ENCODE measurements at places on chromosomes 13 and 19.

- no peak for DNase-seq
These were observed 39.1 kb downstream of the LYL1 start for GRCh38 chr19:13063461-13064091.

GRCh38 chr13:62598708-62599107, 1183.1 kb upstream of the PCDH20 start:
- no peak for DNase-seq

GRCh38 chr19:45972081-45972946, 1.4 kb downstream of the NOVA2 start:
- DNase-seq: no peak

DNA sequence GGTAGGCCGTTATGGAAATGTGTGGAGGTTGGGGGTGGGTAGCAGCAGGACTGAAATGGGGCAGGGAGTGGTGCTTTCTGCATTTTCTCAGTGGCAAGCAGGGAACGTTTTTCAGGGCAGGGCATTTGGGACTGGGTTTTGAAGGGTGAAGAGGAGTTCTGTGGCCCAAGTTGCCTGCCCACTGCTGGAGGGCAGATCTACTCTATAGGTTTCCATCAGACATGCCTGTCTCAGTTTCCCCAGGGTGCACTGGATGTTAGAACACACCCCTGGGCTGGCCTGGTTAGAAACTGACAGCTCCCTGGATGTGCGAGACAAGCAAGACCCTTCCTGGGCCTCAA, 870 bp upstream of the GRIN3B start:
- DNase-seq: no peak

- DNase-seq: no peak
These were observed 88.1 kb downstream of the TSC22D1 start for GRCh38 chr13:44487989-44488388.

- DNase-seq: no peak
These were observed 15.1 kb downstream of the CC2D1A start for GRCh38 chr19:13920940-13921747.

- no peak for DNase-seq
These were observed 704 bp downstream of the ZNF814 start for GRCh38 chr19:57888107-57888559.

GRCh38 chr19:34512254-34512822, 30.8 kb downstream of the WTIP start:
- no peak for DNase-seq

- DNase-seq: no peak
These were observed 22.0 kb downstream of the GPX4 start for GRCh38 chr19:1125601-1126467.

- DNase-seq: no peak
These were observed 804.2 kb upstream of the SLITRK1 start for GRCh38 chr13:84686458-84686857.

GRCh38 chr19:42255766-42256745, 1.1 kb upstream of the ERF start:
- no peak for DNase-seq

DNA sequence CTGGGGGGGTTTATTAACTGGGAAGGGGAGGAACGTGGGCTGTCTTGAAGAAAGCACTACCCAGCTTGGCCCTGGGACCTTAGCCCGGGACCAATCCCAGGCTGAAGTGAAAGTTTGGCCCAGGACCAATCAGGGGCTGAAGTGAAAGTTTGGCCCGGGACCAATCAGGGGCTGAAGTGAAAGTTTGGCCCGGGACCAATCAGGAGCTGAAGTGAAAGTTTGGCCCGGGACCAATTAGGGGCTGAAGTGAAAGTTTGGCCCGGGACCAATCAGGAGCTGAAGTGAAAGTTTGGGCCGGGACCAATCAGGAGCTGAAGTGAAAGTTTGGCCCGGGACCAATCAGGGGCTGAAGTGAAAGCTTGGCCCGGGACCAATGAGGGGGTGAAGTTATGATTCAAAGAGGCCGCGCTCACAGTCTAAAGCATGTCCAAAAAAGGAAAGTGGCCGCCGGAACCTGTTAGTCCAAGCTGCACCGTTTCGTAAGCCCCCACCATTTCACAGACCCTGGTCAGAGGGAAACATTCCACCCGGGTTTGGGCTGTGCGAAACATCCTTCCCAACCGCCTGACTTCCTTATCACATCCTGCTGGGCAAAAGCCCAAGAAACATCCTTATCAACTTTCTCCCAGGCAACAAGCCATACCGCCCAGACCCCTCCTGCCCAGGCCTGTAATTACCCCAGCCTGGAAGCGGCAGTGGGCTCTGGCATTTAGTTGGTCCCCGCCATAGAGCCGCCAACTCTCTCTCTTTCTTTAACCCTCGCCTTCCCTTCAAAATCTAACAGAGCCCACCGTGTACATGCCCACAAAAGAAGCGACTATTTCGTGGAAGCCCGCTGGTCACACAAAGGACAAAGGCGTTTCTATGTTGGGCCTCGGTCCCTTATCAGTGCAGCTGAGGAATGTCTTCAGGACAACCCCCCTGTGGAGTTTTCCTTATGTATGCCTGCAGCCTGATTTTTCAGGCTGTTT, 1.1 kb downstream of the ZNF850 start:
- DNase-seq: peak; percentile 46

DNA sequence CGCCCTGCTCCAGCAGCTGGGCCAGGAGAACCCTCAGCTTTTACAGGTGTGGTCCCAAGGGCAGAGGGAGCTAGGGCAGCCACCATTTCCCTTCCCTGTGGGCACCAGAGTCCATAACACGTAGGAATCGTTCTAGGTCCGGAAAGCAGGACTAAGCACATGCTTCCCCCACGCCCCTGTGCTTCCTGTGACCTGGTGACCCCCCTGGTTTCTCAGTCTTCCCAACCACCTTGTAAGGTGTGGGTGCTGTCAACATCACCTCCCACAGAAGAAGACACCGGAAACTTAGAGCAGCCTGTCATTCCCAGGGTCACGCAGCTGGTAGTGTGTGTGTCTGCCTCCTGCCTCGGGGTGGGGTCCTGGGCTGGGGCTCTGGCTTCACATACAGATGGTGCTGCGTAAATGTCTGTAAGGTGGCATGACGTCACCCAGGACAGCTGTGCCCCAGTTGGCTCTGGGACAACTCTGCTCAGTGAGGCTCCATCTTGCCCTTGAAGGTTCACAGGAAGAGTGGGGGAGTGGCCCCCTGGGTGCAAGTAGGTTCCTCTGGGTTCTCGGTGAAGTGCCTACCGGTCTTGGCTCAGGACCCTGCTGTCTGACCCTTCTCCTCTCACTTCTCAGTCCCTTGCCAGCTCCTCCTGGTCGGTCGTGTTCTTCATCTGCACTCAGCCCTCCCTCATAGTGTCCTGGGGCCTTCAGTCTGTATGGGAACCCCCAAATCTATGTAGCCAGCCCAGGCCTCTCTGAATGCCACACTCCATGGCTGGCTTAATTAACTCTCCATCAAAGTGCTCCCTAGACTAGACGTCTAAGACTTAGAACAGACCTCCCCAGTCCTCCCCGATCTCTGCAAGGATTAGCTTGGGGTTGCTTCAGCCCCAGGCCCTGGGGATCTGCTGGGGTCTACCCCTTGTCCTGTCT, 4.0 kb downstream of the RAD23A start:
- no peak for DNase-seq

DNA sequence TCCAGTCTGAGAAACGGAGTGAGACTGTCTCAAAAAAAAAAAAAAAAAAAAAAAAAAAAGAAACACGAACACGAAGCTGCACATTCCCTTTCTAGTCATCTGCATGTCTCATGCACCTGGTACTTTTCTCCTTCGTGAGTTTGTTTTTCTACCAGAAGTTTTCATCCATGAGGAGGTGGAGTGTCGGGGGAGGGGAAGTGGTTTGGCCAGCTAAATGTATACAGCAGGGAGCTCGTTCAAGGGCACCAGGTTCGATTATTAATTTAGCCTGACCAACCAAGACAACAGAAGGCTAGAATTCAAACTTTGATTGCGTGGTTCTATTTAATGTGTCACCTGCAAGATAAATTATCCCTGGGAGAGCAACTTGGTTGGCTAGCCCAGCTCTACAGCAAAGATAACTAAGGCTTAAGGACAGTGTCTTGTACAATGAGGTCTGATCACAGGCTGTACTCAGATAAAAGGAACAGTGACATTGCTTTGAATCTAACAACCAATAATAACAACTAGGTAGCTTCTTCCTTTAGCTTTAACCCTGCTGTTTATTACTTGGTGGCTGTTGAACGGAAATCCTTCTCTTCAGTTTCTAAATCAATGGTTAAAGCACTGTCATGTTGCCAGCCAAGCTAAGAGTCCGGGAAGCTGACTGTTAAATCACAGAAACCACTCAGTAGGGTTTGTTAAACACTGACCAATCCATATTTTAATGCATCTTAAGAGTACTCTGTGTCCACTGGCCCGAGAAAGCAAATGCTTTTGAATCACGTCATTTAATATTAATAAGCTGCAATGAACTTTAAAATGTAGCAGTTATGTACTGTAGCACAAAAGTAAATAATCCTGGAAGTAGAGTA, 98.4 kb upstream of the STARD13 start:
- DNase-seq: no peak

GRCh38 chr19:15869873-15870272, 28.0 kb downstream of the CYP4F2 start:
- no peak for DNase-seq

- no peak for DNase-seq
These were observed 4.3 kb downstream of the RGCC start for GRCh38 chr13:41461527-41462139.

- no peak for DNase-seq
These were observed 113.1 kb upstream of the FNDC3A start for GRCh38 chr13:48862572-48862971.

DNA sequence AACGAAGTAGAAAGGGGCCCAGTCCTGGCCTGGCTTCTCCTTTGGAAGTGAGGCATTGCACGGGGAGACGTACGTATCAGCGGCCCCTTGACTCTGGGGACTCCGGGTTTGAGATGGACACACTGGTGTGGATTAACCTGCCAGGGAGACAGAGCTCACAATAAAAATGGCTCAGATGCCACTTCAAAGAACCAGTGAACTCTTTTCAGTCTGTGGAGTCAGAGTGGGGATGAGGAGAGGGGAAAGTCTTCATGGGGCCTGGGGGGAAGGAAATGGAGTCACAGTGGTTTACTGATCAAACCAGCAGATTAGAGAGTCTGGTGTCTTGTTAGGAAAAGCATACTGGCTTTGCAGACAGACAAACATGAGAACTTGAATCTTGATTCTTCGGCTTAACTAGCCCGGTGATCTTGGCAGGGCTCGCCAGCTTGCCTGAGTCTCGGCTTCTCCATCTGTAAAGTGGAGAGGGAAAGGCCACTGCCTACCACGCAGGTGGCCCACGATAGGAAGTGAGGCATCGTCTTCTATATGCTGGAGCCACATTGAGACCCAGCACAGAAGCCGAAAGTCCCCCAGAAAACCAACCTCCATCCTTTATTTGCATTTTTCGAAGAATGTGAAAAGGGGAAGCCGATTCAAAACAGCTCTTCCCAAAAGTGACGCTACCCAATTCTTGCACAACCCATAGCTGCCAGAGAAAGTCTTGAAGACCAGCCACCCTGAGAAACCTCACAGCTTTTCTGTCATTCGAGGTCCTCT, at the start of gene FFAR1:
TSS of gene FFAR1 (plus strand) at position 732 of the 759 bp plus-strand sequence. CDS start 3,650 bp downstream, outside the sequence.
- no peak for DNase-seq

DNA sequence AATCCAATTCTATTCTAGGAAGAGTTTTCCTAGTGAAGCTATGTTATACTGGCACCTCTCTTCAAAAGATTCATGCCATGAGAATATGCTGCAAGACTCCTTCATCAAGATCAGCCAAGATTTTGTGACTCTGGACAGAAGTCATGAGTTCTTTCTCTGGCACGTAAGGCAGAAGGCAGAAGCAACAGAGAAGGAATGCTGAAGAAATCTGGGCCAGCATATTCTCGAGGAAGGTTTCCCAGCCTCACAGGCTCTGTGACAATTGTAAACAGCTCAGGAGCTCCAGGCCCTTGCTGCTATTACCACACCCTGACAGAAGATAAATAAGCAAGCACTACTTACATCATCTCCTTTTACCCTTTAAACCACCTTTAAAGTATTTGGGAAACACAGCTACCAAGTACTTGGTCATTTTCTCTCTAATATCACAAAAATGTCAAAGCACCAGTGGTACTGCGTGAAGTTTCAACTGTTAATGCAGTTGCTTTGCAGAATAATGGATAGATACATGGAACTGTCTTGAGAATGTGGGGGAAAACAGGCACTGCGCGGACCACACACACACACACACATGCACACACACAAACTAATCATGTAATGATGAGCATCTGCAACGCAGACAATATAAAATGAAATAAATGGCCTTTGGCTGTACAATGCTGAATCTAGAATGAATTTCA, 55.4 kb downstream of the INTS6 start:
- no peak for DNase-seq

- no peak for DNase-seq
These were observed 860.9 kb upstream of the SLITRK6 start for GRCh38 chr13:86660090-86660489.

DNA sequence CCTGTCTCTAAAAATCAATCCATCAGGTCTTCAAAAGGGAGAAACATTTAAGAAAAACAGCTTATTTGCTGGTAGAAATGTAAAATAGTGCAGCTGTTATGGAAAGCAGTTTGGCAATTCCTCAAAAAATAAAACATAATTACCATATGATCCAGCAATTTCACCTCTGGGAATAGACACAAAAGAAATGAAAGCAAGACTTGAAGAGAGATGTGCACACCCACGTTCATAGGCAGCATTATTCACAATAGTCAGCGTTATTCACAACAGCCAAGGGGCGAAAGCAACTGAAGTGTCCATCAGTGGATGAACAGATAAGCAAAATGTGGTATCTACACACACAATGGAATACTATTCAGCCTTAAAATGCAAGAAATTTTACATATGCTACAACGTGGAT, 45.1 kb upstream of the DOCK9 start:
- no peak for DNase-seq

GRCh38 chr13:76225815-76226489, 589.8 kb downstream of the LMO7 start:
- no peak for DNase-seq

GRCh38 chr13:66329988-66330451, 900.1 kb downstream of the PCDH9 start:
- no peak for DNase-seq

GRCh38 chr13:48068952-48069351, 26.0 kb downstream of the MED4 start:
- no peak for DNase-seq

DNA sequence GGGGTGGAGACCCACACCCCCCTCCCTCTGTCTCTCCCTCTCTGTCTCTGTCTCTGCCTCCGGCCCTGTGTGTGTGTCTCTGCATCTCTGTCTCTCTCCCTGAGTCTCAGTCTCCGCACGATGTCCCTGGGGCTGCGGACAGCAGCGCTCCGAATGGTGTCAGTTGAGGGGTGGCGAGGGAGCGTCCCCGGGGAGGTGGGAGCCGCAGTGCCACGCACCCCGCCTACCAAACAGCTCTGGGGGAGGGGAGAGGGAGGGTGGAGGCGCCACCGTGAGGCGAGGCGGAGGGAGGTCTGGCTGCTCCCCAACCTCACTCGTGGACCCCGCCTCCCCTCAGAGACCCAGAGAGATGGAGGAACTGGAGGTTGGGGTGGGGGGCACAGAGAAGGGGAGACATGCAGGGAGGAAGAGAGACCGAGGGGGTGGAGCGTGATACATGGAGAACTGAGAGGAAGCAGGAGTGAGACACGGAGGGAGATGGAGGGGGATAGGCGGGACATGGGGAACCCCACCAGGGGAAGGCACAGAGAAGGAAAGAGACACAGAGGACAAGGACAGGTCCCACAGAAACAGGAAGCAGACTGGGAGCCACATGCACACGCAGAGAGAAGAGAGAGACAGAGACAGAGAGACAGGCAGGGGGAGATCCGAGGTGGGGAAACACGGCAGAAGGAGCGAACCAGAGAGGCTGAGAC, 7.2 kb downstream of the ERFL start:
- no peak for DNase-seq
